ENCODE measurements at places on chromosomes 7 and 10.

GRCh38 chr7:155388561-155388960 is 69.4 kb upstream of the EN2 start:
- no peak for DNase-seq

DNA sequence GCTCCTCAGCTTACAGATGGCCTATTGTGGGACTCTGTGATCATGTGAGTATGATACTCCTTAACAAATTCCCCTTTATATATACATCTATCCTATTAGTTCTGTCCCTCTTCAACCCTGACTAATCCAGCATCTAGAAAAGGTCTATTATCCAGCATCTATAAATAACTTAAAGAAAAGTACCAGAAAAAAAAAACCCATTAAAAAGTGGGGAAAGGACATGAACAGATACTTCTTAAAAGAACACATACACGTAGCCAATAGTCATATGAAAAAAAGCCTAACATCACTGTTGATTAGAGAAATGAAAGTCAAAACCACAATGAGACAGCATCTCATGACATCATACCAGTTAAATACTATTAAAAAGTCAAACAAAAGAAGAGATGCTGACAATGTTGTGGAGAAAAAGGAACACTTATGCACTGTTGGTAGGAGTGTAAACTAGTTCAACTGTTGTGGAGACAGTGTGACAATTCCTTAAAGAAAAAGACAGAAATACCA is 549.5 kb upstream of the GRM3 start:
- DNase-seq, result no peak

DNA sequence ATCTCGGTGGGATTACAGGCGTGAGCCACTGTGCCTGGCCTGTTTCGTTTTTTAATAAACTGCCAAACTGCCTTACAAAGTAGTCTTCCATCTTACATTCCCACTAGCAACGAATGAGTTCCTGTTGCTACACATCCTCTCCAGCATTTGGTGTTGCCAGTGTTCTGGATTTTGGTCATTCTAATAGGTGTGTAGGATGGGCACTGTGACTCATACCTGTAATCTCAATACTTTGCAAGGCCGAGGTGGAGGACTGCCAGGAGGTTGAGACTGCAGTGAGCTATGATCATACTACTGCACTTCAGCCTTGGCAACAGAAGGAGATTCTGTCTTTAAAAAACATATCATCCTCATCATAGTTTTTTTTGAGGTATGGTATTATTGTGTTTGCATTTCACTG is 21.4 kb upstream of the RSBN1L start:
- no peak for DNase-seq

DNA sequence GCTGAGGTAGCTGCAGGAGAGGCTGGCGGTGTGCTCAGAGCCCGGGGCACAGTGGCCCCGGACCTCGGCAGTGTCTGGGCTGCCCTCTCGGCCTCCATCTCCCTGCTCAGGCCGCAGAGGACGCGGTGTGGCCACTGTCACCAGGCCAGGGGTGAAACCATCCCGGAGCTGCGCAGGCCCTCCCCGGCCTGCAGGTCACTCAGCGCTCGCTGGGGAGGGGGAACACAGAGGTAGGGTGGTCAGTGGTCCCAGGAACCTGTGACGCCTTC is 49.8 kb upstream of the DAGLB start:
- DNase-seq, result no peak

Data from activated CD8-positive, alpha-beta memory T cell treated with anti-CD3 and anti-CD28 coated beads for 48 hours (primary cell).